ENCODE measurements at places on chromosomes 4 and X.

- DNase-seq, result peak; percentile 99
Observed at GRCh38 chr4:40990236-40990898, 224.0 kb downstream of the APBB2 start.

- DNase-seq, result peak; percentile 21
Observed at GRCh38 chr4:20462426-20463175, 210.9 kb downstream of the SLIT2 start.

DNA sequence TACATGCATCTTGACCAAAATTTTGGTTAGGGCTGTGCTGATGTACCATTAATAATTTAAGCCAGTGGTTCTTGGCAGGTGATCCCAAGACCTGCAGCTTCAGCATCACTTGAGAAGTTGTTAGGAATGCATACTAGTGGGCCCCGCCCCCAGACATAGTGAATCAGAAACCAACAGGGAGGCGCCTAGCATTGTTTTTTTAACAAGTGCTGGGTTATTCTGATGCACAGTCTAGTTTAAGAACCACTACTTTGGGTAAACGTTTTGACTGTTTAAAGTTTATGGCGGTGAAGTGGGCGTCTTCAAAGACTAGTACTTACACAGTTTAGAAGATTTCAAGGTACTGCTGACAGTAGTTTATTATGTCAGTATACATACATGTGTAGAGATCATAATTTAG, 23.6 kb downstream of the FAM199X start:
- DNase-seq, result no peak

GRCh38 chr4:164483711-164484110, 270.2 kb upstream of the SMIM31 start:
- no peak for DNase-seq

DNA sequence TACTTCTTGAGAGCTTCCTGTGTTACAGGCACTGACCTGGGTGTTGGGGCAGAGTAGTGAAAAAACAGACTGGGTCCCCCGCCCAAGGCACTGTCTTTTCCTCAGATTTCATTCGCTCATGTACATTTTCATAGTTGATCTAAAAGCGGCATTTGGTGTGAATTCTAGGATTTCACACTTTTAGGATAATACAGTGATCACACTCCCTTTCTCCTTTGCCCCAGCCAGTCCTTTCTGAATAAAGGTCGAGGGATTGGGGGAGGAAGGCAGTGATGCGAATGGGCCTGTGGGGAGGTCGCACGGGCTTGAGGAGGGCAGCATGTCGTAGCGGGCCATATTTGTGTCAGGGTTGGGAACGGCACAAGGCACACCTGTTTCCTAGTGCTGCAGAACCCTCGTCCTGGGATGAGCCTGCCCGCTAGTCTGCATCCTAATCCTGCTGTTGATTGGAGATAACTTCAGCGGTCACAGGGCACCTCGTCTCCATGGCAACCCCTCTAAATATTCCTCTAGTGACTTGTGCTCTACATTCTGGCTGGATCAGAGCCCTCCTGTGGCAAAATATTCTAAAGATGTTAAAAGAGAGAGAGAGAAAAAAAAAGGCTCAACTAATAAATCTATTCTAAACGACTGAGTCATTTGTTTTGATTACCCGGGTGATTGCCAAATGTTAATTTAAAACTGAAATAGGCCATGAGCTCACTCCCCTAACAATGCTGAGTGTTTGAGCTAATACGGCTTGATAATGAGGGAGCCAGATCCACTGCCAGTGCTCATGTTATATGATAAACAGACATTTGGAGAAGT, 21.8 kb downstream of the FHL1 start:
- DNase-seq, result peak; percentile 96

DNA sequence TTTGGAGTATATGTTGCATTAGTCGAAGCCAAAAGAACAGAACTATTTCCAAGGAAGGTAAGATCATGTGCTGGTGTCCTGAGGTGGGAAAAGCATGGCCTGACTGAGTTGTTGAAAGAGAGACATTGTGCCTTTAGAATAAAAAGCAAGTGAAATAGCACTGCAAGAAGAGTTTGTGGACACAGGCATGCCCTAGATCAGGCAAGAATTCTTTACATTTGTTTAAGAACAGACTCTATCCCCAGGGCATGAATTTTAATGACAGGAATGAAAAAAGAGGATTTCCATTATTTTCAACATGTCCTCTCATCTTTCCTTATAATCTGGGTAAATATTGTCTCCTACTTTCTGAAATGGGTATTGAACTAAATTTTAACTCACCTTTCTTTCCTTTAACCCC, 516.2 kb upstream of the GALNT7 start:
- no peak for DNase-seq

GRCh38 chr4:173910891-173911290, 372.6 kb downstream of the FBXO8 start:
- DNase-seq, result no peak

GRCh38 chrX:70139736-70140135, 6.5 kb downstream of the IGBP1 start:
- no peak for DNase-seq

DNA sequence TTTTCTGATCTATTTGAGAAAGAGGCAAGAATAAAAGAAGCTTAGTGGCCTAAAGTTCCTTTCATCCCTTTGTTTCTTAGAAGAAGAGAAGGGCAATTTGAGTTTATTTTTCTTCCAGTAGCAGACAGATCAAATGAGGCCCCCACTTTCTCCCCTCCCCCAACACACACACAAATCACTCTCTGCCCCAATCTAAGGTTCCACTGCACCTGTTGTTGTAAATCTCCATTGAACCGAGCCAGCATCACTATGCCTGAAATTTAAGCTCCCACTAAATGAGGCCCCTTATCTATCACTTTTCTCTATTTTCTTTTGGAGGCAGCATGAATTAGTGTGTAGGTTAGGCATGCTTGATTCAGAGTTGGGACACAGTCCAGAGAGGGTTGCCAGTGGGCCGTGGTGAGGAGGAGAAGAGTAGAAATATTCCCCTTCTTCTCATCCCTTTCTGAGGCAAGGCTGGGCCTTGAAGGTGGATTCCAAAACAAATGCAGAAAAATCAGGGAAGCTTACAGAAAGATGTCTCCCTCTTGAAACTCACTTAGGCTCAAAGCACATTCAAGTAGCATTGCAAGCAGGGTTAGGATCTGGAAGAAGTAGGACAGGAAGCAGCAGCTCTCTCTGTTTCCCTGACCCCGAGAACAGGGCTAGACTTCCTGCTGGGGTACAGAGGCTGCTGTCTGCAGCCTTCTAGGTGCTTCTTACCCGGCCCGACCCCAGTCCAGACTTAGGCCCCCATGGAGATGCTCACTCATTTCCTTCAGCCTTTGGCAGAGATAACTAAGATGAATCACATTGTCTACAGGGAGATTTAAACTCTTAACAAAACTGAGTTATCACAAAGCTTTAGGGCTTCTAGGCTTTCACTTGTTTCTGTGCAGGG, 70.7 kb downstream of the RASL11B start:
- peak; percentile 41 for DNase-seq

GRCh38 chr4:143402776-143403552, 66.3 kb downstream of the GAB1 start:
- DNase-seq, result peak; percentile 48

Measured in AG10803 (cell line).